ENCODE measurements at places on chromosomes 2 and 18. TPM values are rescaled to one million over a fixed set of nuclear protein-coding genes. Genes with fewer than 3 reads are reported as not detected.

GNLY gene
- not detected for total RNA-seq

SP140L gene
- 4.1 TPM for total RNA-seq

GRCh38 chr2:225920621-225921220 is 521.2 kb downstream of the NYAP2 start:
- DNase-seq, result no peak
- no peaks in the 10 kb centered on the region for H3K36me3 ChIP-seq
- no peak overlapping the region for H3K4me3 ChIP-seq
- no peak overlapping the region for H3K27ac ChIP-seq
- no peaks in the 10 kb centered on the region for H3K27me3 ChIP-seq

GRCh38 chr18:25621144-25621543 is 269.2 kb upstream of the ZNF521 start:
- no peak overlapping the region for H3K4me3 ChIP-seq
- H3K27ac ChIP-seq, result no peak overlapping the region
- no peaks in the 10 kb centered on the region for H3K36me3 ChIP-seq
- no peak for DNase-seq

- no peaks in the 10 kb centered on the region for H3K36me3 ChIP-seq
- H3K4me3 ChIP-seq, result no peak overlapping the region
- H3K4me1 ChIP-seq, result no peaks in the 10 kb centered on the region
- no peaks in the 10 kb centered on the region for H3K27me3 ChIP-seq
- no peak for DNase-seq
- H3K27ac ChIP-seq, result no peak overlapping the region
Observed at GRCh38 chr2:227696990-227697679, 20.7 kb downstream of the SLC19A3 start.

COMMD1 gene
- 16.7 TPM for total RNA-seq

GRCh38 chr2:101900375-101900774 is 91.4 kb upstream of the IL1R2 start:
- no peak overlapping the region for H3K4me3 ChIP-seq
- no peak overlapping the region for H3K27ac ChIP-seq
- no peaks in the 10 kb centered on the region for H3K27me3 ChIP-seq
- no peaks in the 10 kb centered on the region for H3K4me1 ChIP-seq

EML6 gene
- total RNA-seq, result 2.9 TPM
